ENCODE measurements at places on chromosomes 13 and 19.

DNA sequence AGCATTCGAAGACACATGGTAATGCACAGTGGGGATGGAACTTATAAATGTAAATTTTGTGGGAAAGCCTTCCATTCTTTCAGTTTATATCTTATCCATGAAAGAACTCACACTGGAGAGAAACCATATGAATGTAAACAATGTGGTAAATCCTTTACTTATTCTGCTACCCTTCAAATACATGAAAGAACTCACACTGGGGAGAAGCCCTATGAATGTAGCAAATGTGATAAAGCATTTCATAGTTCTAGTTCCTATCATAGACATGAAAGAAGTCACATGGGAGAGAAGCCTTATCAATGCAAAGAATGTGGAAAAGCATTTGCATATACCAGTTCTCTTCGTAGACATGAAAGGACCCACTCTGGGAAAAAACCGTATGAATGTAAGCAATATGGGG is 16.2 kb upstream of the ZNF763 start:
- no peak for DNase-seq

DNA sequence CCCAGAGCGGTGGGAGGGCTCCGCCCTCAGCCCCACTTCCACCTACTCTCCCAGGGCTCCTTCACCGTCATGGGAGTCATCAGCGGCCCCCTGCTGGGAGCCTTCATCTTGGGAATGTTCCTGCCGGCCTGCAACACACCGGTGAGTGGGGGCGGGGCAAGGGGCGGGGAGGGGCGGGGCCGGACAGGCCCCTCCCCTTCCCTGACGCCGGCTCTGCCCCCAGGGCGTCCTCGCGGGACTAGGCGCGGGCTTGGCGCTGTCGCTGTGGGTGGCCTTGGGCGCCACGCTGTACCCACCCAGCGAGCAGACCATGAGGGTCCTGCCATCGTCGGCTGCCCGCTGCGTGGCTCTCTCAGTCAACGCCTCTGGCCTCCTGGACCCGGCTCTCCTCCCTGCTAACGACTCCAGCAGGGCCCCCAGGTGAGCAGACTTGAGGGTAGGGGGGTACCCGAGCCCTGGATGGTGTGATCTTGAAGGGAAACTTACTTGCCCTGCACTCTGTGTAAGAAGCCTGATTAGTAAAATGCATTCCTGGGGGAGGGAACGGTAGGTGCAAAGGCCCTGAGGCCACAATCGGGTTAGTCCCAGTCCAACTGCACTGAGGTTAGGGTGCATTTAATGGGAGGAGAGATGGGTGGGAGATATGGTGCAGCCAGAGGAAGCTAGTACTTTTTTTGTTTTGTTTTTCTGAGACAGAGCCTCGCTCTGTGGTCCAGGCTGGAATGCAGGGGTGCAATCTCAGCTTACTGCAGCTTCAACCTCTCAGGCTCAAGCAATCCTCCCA is 12.1 kb downstream of the SLC5A5 start:
- no peak for DNase-seq

DNA sequence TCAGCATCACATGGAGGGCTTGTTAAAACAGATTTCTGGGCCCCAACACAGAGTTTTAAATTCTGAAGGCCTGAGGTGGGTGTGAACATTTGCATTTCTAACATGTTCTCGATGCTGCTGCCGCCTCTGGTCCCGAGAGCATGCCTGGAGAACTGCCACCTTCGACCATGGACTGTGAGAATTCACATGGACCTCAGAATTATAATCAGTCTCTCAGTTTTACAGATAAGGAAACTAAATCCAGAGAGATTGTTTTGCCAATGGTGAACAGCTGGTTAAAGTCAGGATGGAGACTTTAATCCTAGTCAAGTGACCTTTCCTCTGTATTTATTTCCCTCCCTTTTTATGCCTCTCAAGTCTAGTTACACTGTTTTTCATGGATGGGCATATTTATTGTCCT is 14.7 kb downstream of the ALOX5AP start:
- DNase-seq: no peak

- DNase-seq: no peak
These were observed 2750.2 kb upstream of the PCDH20 start for GRCh38 chr13:64165826-64166225.

GRCh38 chr13:109255141-109255856 is 531.1 kb downstream of the IRS2 start:
- DNase-seq: no peak

- no peak for DNase-seq
These were observed 57.9 kb upstream of the PCDH8 start for GRCh38 chr13:52906122-52906903.

DNA sequence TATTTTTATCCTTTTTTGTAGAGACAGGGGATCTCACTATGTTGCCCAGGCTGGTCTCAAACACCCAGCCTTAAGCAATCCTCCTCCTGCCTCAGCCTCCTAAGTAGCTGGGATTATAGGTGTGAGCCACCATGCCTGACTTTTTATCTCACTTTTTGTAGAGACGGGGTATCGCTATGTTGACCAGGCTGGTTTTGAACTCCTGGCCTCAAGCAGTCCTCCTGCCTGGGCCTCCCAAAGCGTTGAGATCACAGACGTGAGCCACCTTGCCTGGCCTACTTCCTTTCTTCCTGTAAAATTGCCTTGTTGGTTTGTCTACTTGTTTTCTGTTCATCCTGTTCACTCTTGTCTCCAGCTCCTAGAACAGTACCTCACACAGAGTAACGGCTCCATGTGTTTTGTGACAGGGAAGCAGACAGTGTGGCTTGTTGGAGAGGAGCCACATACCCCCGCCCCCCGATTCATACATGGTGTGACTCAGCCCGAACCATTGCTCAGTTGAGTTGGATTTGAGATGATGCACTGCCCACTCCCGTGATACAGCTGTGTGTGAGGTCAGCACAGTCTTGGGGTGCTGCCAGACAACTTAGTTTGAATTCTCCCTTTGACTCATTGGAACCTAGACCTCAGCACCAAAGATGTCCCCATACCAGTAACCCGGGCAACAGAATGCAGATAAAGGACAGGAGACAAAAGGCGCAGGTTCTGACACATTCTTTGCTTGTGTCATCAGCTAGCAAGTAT is 34.2 kb downstream of the GPR42 start:
- DNase-seq: no peak

- no peak for DNase-seq
These were observed 18.2 kb upstream of the MED4 start for GRCh38 chr13:48112896-48113755.

- DNase-seq: no peak
These were observed 22.2 kb downstream of the SMARCA4 start for GRCh38 chr19:10983026-10983425.

GRCh38 chr13:78105656-78106055 is 187.0 kb upstream of the EDNRB start:
- DNase-seq: no peak

GRCh38 chr13:95352486-95352885 is 51.2 kb upstream of the ABCC4 start:
- no peak for DNase-seq

DNA sequence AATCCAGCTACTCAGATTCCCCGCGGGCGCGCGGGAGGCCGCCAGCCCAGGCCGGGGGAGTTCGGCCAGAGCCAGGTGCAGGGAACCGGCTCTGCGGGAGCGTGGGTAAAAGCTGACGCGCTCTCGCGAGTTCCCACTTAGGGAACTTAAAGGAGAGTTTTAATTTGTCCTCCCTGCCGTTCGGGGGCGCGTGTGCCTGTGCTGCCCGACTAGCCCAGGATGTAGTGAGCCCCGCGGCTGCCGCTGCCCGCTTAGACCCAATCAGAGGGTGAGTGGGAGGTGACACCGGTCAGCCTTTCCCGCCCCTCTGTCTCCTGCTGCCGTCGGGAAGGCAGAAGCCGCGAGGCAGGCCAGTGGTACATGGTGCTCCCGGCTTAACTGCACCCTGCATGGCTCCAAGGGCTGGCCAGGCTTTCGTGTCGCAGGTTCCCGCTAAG is 36.0 kb upstream of the NEK3 start:
- DNase-seq: peak; percentile 62

GRCh38 chr19:34963573-34964406 is at the start of gene ZNF792:
TSS of gene ZNF792 (minus strand) at chr19:34964229. CDS start at chr19:34963662, 567 bp downstream.
- DNase-seq: peak; percentile 29

- no peak for DNase-seq
These were observed 51.6 kb downstream of the SACS start for GRCh38 chr13:23381866-23382265.

GRCh38 chr13:28100150-28101121 is at the start of gene FLT3:
TSS of gene FLT3 (minus strand) at chr13:28100576. CDS start at chr13:28100510, 66 bp downstream.
- peak; percentile 47 for DNase-seq

DNA sequence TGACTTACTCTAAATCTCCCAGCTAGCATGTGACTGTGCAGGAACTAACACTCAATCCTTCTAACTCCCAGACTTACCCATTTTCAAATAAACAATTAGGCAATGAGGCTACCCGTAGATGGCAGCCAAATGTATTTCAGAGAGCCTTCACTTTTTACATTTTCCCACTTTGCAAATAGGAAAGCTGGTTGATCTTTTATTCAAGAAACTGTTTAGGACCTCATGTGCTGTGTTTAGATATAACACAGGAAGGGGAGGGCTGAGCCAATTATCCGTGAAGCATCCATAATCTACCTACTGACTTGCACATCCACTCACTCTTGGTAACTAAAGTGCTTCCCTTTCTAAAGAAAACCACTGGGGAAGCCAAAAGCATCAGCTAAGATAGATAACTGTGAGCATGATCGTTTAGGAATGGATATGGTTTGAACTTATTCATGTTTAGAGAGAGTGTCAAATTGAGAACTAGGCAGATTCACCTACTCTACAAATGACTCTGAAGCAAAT is 33.4 kb downstream of the MBNL2 start:
- no peak for DNase-seq

DNA sequence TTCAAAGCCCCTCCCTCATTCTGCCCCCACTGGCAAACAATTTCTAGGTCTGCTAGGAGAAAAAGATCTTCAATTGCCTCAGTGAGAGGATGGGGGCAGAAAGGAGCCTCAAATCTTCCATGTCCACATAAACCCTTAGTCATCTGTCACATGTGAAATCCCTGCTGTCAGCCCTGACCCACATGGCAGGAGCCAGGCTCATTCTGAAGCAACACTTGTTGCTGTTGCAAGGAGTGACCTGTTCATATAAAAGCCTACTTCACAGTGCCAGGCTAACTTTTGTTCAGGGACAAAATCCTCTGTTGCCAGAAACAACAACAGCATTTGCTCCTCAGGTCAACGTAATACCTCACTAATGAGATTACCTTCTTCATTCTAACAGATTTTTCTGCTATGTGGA is 70.5 kb downstream of the IRS2 start:
- no peak for DNase-seq

GRCh38 chr13:40464337-40465014 is 202.0 kb downstream of the FOXO1 start:
- no peak for DNase-seq

- no peak for DNase-seq
These were observed 158.1 kb upstream of the TSC22D1 start for GRCh38 chr13:44734201-44734707.

GRCh38 chr19:43408043-43408442 is 6.6 kb upstream of the TEX101 start:
- DNase-seq: no peak

DNA sequence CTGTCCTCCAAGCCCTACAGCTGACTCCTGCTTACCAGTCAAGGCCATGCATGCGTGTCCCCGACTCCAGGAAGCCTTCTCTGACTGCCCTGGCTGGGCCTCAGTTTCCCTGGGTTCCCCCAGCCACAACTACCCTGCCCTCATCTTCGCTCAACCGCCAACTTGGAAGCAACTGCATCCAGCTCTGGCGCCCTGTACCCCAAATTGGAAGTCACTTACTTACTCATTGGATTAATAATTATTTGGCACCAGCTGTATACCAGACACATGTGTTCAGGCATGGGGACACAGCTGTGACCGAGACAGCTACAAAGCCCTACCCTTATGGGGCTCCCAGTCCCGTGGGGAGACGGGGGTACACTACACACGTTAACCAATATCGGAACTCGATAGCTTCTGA is 10.9 kb upstream of the SEMA6B start:
- no peak for DNase-seq

DNA sequence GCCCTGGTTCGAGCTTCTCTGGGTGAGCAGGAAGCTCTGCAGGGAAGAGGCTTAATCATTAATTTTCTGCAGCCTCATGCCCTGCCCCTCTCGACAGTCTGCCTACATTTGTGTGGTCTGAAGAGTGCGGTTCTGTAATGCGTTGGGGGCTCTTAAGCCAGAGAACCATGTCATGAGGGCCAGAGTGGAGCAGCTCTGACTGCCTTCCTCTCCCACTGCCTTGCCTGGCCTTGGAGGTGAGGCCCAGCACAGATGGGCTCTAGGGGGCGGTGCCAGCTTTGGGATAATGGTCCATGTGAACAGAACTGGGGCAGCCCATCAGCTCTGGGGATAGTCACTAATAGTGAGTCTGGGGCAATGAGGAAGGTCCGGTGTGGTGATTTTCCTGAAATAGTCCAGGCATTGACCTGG is 5.7 kb downstream of the FGF9 start:
- DNase-seq: no peak

DNA sequence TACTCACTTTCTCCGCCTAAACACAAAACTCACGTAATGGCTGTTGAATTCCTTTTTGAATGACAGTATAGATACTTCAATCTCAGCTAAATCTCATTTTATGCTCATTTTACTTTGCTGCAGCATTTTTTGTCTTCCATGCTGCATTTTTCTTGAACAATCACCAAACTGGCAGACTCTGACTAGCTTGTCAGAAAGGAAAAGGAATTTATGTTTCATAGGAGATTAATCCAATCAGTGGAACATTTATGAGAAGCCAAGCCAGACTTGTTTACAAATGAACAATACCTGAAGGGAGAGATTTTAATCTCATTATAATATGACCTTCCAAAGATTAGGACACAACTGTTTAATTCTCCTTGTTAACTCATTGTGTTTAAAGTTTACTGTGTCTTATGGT is 1044.3 kb downstream of the DIAPH3 start:
- no peak for DNase-seq

- DNase-seq: no peak
These were observed 6.3 kb downstream of the TEX101 start for GRCh38 chr19:43420954-43421353.

DNA sequence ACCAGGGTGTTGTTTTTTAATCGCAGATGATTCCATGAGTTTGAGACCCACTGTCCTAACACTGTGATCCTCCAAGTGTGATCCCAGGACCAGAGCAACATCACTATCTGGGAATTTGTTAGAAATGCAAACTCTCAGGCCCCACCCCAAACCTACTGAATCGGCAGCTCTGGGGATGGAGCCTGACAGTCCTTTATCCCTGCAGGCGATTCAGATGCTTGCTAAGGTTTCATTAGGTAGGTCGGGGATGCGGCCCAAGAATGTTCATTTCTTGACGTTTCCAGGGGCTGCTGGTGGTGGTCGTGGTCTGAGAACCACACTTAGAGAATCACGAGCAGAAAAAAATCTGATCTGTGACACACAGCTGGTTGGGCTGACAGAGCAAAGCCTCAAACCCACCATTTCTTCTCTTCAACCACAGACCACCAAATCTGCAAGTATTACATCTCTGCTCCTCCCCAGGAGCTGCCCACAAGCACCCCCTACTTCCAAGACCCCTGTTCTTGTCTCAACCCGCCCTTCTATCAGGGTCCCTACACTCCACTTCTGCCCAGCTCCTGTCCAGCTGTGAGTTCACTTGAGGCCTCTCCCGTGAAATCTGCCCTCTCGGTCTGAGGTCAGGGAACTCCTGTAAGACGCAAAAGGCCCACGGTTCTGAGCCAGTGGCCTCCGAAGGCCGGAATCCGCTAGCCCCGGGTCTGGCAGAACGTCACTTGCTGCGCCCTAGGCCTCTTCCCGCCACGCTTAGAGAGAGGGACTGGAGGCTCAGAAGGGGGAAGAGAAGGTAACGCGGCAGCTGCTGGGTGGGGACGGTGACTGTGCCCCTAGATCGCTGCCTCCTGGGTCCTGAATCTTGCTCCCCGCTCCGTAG is 1.1 kb upstream of the FARP1 start:
- no peak for DNase-seq
